NCI-H82 (cell line): ENCODE measurements at places on chromosomes 11 and 22.
A peak's percentile ranks its signal among the peaks of the same experiment; 100 is the strongest.

DNA sequence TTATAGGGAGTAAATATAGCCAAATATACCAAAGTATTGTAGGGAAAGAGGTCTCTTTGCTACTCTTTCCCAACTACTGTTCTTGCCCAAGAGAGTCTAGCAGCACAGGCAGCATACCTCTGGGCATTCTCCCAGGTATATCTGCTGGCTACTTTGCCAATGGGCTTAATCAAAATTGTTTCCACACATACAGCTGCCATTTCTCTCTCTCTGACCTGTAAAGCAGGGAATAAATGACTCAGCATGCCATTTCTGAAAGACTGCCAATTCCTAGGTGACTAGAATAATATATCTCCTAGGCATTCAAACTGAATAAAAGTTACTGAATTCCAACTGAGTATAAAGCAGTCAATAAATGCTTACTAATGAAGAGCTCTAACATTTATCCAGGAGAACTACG is 44.6 kb downstream of the RDX start:
- DNase-seq = no peak

DNA sequence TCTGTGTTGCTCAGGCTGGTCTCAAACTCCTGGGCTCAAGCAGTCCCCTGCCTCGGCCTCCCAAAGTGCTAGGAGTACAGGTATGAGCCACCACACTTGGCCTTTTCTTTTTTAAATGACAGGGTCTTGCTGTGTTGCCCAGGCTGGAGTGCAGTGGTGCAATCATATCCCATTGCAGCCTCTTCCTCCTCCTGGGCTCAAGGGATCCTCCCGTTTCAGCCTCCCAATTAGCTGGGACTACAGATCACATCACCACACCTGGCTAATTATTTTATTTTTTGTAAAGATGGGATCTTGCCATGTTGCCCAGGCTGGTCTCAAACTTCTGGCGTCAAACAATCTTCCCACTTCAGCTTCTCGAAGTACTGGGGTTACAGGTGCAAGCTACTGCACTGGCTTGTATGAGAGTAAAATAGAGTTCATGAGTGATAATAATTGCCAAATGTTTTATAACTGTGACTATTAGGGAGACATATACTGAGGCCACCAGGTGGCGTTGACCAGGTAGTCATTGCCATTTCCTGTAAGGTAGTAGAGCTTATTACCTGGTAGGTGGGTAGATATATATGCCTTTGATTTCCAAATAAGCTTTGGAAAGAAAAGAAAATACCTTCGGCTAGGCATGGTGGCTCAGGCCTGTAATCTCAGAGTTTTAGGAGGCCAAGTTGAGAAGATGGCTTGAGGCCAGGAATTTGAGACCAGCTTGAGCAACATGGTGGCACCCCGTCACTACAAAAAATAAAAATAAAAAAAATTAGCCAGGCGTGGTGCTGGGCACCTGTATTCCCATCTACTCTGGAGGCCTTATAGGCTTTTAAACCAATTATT is 5.4 kb downstream of the FDX1 start:
- DNase-seq = peak; percentile 18

- DNase-seq = no peak
Observed at GRCh38 chr11:127130321-127130720, 129.8 kb upstream of the KIRREL3 start.

DNA sequence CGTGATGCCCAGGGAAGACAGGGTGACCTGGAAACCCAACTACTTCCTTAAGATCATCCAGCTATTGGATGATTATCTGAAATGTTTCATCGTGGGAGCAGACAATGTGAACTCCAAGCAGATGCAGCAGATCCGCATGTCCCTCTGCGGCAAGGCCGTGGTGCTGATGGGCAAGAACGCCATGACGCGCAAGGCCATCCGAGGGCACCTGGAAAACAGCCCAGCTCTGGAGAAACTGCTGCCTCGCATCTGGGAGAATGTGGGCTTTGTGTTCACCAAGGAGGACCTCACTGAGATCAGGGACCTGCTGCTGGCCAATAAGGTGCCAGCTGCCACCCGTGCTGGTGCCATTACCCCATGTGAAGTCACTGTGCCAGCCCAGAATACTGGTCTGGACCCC is 43.5 kb upstream of the DAGLA start:
- DNase-seq = no peak

GRCh38 chr11:18248561-18248960 is at the start of gene SAA2:
Gene SAA2 (minus strand): TSS chr11:18248668. CDS start chr11:18248011, 657 bp downstream.
- no peak for DNase-seq

DNA sequence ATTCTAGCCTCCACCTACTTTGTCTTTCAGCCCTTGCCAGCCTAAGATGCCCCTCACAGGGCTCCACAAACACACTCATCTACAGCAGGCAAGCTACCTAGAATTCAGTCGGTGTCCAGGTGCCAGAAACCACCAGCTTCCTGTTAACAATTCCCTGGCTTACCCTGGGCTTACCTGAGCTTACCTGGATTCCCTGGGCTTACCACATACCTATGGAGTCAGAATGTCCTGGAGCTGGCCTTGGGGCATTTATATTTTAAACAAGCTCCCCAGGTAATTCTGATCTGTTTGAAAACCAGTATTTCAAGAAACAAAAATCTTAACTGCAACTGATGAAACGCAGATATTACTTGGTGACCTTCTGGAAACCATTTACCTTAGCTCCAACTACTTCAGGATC is 123.6 kb downstream of the SLC1A2 start:
- DNase-seq = no peak

DNA sequence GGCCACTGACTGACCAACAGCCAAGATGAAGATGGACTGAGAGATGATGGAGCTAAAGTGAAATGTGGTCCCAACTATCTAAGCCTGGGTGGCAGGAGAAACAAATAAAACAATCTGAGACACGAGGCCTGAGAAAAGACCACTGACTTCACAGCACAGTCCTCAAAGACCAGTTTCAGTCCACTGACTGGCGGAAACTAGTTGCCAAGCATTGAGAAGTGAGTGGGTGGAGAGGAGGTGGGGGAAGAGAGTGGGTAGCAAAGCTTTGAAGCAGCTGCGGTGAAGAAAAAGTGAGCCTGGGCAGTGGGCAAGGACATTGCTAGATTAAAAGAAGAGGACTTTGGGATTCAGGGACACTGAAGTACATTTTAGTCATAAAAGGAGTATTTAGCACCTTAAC is 1.9 kb downstream of the MS4A1 start:
- no peak for DNase-seq

DNA sequence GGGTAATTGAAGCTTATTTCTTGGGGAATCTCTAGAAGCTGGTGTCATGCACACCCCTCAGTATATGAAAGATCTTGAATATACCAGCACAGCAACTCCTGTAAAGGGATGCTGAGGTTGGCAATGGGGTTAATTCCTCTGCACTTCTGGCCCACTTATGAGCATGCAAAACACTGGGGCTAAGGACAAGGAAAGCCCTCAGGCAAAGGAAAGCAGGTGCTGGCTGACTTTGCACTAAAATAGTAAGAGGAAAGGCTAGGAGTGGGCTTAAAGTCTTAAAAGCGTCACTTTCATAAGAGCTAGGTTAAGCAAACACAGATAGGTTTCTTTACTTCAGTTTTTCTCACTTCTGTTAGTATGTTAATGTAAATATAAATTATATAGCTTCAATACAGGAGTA is 572.6 kb upstream of the LUZP2 start:
- no peak for DNase-seq

- no peak for DNase-seq
Observed at GRCh38 chr22:21943571-21944448, 8.8 kb downstream of the PPM1F start.

GRCh38 chr22:24432059-24432853 is 4.9 kb downstream of the ADORA2A start:
- no peak for DNase-seq

GRCh38 chr11:118287006-118287405 is 17.5 kb upstream of the CD3E start:
- no peak for DNase-seq

- DNase-seq = no peak
Observed at GRCh38 chr22:41848468-41848867, 15.6 kb downstream of the SREBF2 start.

GRCh38 chr11:35242412-35243242 is 103.7 kb downstream of the CD44 start:
- DNase-seq = no peak

GRCh38 chr22:29167032-29167911 is 38.4 kb upstream of the EMID1 start:
- DNase-seq = no peak

GRCh38 chr11:64656862-64657261 is 65.8 kb downstream of the SLC22A12 start:
- peak; percentile 36 for DNase-seq

- DNase-seq = peak; percentile 44
Observed at GRCh38 chr11:72812604-72812966, 1.6 kb upstream of the ATG16L2 start.
